Kidney glomerular epithelial cell (primary cell): ENCODE measurements at places on chromosomes 11 and 22.

GRCh38 chr11:128359515-128359914 lies 227.8 kb downstream of the ETS1 start:
- DNase-seq, result no peak

DNA sequence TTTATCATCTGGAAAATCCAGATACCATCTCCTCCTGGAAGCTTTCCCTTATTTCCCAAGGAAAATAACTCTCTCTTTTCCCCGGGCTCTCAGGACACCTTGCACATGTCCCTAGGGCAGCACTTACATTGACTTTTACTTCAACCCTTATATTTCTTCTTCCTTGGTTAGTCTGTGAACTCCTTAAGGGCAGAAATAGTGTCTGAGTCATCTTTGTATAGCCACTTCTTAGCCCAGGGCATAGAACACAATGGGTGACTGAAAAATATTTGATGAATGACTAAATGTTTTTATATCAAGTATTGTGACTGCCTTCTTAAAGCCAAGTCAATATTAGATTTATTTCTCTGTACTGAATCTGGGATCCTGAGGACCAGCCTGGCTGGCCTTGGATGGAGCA lies 45.4 kb upstream of the MYOD1 start:
- DNase-seq, result no peak

DNA sequence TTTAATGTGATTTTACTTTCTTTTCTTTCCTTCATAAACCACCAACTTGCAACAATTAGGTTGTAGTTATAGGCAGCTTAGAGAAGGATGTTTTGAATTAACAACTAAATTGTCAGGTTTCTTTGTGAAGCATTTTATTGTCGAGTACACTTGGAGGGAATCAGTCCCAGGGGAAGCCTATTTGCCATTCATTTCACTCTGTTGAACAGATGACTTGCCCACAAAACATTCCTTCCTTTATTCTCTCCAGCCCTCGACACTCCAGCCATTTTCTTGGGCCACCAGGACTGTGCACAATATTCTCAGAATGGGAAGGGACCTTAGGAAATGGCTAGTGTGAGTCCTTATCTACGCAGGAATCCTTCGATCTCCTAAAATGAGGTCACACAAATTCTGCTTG lies 620.6 kb downstream of the SOX6 start:
- DNase-seq, result no peak

GRCh38 chr11:70647188-70648166 lies 249.1 kb downstream of the CTTN start:
- DNase-seq, result no peak

DNA sequence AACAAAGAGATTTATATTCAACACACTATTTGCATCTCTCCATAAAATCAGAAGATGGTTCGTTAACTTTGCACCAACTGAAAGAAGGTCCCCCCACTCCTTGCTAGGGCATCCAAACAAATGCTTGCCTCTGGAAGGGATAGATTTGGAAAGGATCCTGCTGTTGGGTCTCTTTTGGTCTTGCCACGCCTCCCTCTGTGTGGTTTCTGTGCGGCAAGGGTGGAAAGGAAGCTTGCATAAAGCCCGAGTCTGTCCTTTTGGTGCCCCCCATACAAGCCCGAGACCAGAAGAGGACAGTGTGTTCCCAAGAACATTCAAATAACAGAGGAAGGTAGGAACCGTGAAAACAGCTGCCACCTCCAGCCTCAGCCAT lies 15.1 kb downstream of the SCGB1A1 start:
- no peak for DNase-seq

GRCh38 chr22:29200901-29201300 lies 4.8 kb upstream of the EMID1 start:
- no peak for DNase-seq

GRCh38 chr11:60960405-60960804 lies 8.4 kb upstream of the SLC15A3 start:
- no peak for DNase-seq

DNA sequence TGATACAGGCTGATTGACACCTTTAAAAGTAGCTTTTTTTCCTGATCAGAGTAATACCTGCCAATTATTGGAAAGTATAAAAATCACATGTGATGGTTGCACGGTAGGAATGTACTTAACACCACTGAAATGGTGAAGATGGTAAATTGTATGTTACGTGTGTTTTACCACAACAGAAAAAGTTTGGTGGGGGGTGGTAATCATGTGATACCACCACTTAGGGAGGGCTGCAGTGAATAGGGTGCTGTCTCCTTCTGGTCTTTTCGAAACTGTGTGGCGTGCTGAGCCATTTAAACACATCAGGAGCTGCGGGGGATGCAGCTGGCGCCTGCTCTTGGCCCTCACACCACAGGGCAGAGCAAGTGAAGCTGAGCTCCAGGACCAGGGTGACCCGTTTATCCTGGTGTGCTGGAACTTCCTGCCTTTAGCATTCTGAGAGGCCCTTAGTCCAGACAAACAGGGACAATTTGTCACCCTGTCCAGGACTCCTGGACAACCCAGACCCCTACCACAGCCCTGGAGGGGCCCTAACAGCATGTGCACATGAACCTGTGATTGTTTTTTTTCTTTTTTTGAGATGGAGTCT lies 2.6 kb downstream of the SYNGR1 start:
- DNase-seq, result no peak

DNA sequence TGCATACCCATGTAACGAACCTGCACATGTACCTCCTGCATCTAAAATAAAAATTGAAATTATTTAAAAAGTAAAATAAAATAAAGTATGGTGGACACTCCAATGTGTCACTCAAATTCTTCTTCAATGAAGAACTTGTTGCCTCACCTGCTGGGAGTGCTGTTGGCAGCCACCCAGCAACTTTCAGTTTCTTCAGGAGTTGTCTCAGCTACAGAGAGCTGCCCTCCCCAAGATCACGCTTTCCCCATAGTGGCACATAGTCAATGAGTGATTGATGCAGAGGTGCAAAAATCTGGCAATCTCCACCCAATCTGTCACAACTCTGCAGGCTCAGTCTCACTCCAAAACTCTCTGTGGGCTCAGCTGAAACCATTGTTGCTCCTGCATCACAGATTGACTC lies 92.3 kb upstream of the C11orf87 start:
- DNase-seq, result no peak

GRCh38 chr22:43274595-43275240 lies 68.5 kb downstream of the SCUBE1 start:
- no peak for DNase-seq

GRCh38 chr11:112106070-112106469 lies 19.4 kb downstream of the SDHD start:
- peak; percentile 35 for DNase-seq

DNA sequence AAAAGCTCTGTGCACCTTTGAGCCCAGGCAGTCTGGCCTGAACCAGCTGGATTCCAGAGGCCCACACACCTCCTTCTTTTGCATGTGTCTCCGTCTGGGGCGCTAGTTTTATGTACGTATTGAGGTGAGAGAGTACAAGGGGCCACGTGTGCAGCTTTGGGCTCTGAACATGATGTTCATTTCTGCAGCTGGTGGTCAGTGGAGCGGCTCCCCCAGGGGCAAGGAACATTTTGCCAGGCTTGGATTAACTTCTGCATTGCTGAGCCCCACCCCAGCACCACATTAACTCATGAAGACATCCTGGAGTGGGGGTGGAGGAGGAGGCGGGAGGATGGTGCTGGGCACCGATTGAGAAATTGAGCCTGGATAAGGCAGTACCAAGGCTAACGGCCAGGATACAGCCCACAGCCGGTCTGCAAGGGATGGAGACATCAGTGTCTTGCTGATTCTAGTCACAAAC lies 13.8 kb downstream of the USP2 start:
- DNase-seq, result no peak
